NCI-H1092 treated with DMSO at 0.1 percent for 48 hours (cell line): ENCODE measurements at places on chromosomes 2 and 18.
A peak's percentile ranks its signal among the peaks of the same experiment; 100 is the strongest.

DNA sequence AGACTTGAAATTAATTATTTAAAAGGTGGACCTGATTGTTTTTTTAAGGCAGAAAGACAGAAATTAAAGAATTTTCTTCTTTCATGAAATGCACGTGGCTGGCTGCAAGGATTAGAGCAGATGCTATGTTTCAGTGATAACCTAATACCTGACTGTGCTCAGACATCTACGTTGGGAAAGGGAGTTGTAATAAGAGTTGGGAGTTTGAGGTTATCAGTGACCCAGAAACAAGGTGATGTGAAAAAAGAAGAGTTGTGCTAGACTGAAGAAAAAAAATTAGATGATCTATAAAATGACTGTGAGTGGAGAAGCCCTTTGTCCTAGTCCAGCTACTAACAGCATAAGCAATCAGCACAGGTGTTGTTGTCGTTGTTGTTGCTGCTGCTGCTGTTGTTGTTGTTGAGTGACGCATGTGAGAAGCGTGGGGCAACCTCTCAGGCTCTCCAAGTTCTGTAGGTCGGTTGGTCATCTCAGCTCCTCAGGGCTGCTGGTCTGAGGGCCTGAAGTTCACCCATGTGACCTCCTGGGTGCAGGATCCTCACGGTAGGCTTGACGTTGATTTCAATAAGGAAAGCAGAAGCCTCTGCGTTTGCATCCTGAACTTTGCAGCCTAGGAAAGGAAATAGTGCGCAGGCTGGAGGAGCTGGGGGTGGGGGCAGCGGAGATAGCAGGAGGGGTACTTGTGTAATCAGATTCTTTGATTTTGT, 7.6 kb downstream of the POU3F3 start:
- DNase-seq, result no peak

DNA sequence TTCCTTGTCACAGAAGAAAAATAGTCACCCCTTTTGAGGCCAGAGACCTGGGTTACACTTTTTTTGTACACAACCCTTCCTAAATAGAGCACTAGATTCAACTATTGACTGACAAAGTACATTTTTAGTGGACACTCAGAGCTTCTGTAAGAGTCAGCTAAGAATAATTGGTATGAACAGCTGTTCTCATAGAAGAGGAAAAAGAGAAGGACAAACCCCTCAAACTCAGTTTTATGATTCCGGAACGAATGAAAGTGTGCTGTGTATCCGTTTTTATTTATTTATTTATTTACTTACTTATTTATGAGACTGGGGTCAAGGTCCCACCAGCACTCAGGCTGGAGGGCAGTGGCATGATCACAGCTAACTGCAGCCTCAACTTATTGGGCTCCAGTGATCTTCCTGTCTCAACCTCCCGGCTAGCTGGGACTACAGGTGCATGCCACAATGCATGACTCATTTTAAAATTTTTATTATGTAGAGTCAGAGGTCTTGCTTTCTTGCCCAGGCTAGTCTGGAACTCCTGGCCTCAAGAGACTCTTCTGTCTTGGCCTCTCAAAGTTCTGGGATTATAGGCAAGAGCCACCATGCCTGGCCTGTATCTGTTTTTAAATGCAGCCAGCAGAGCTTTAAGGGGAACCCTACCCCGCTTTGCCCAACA, 36.0 kb upstream of the FZD5 start:
- no peak for DNase-seq

GRCh38 chr2:3349211-3349693, 28.4 kb downstream of the EIPR1 start:
- peak; percentile 60 for DNase-seq

DNA sequence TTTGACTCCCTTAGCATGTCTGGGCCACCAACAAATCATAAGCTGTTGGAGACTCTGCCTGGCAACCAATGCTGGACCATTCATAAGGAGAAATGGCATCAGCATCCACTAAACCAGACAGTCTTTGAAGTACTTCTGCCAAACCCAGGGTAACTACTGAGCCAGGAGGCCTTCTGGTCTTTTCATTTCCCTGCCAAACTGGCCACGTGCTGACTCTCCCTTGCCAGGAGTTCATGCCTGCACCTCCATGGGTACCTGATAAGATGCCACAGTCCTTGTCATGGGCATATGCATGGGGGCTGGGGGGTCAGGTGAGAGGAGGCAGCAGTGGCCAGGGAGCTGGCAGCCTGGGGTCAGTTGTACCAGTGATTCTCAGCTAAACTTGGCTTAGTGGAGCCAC, 34.2 kb upstream of the DAPL1 start:
- no peak for DNase-seq

DNA sequence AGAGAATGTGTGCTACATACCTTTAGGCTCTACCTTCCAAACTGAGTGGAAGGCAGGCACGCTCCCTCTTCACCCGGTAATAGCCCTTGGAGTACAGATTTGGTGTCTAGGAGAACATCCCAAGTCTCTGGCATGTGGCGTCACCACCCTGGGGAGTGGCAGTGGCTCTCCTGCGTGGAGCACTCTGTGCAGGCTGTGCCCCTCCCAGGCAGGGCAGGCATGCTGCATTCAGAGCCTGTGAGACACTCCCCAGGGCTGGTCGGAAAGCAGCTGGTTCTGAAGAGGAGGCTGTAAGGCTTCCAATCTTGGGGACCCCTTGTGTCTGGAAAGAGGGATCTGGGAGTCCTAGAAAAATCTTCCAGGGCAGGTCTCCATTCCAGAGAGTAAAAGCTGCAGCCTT, 193.3 kb downstream of the ANKRD30B start:
- DNase-seq, result no peak

GRCh38 chr18:519019-519879, 18.7 kb upstream of the COLEC12 start:
- DNase-seq, result no peak

DNA sequence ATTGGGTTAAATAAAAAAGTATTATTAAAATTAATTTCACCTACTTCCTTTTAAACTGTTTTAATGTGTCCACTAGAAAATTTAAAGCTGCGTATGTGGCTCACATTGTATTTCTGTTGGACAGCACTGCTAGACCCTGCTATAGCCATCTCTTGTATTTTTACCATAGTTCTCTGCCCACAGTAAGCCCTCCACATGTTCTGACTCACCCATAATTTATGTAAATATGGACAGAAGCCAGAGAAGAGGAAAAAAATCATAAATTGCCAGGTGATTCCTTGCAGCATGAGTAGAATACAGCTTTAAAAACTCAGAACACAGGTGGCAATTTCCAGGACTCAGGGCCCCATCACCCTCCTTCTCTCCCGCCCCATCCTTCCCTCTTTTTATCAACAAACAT, 142.4 kb upstream of the MEX3C start:
- DNase-seq, result no peak

DNA sequence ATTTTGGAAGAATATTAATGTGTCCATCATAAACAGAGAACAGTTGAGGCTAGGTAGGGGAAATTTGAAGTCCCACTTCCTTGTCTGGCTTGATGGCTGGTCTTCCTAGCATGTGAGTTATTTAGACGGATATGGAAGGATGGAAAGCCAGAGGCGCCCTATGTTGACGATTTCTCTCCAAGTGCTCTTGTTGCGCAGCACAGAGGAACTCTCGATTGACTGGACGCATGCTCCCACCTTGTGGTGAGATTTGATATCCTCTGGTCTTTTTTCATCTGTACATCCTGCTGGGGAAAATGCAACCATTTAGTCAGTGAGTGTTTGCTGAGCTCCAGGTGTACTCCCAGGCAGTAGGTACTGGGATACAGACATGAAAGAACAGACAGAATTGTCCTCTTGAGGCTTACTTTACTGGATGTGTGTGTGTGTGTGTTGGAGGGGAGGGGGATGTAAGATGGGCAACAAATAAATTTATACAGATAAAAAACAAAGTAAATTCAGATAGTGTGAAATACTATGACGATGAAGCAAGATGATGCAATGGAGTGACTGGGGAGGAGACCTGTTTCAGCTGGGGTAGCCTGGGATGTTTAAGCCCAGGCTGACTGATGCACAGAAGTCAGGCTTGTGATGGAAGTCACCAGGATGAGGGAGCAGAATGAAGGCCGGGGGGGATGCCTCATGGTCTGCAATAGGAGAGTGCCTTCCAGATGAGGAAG, 137.2 kb downstream of the TRIM43 start:
- DNase-seq, result peak; percentile 68

DNA sequence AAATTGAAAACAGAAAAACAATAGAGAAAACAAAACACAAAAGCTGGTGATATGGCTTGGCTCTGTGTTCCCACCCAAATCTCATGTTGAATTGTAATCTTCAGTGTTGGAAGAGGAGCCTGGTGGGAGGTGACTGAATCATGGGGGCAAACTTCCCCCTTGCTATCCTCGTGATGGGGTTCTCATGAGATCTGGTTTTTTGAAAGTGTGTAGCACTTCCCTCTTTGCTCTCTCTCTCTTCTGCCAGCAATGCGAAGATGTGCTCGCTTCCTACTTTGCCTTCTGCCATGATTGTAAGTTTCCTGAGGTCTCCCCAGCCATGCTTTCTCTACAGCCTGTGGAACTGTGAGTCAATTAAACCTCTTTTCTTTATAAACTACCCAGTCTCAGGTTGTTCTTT, 112.3 kb upstream of the UXS1 start:
- DNase-seq, result no peak

DNA sequence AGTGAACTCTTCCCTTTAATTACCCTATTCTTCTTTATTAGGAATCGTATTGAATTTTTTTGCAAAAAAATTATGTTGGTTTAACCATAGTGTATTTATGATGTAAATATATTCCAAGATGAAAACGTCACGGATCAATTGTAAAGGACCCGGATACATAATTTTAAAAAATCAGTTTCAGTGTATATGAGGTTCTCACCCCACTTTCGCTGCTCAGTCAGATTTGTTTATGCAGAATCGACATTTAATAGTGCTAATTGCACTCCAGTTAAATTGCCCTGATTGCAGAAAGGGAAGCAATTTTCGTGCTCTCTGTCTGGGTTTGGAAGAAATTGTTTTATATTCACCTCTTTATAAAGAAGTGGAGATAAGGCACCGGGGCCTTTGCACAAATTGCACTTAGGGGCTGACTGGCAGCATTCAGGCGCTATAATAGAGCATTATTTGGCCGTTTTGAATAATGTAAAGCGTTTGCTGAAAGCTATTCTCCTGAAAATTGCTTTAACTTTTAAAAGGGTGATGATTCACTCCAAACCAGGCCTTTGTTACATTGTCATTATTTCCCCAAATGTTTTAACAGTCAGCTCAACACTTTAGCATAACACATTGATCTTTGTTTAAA, 3.0 kb upstream of the SP9 start:
- no peak for DNase-seq

DNA sequence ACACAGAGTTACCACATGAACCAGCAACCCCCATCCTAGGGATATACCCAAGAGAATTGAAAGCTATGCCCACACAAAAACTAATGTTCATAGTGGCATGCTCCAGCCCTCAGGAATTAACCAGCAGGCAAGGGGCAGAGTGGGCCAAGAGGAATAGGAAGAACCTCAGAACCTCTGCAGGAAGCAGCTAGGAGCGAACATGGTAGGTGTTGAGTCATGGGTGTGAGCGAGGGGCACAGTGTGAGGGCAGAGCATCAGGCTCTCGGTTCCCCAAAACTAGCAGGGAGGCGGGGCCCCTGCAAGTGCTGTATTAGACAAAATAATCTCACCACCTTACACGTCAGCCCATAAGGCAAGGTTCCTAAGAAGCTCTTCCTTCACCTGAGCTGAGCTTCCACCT, 5.6 kb upstream of the RUFY4 start:
- DNase-seq, result no peak

DNA sequence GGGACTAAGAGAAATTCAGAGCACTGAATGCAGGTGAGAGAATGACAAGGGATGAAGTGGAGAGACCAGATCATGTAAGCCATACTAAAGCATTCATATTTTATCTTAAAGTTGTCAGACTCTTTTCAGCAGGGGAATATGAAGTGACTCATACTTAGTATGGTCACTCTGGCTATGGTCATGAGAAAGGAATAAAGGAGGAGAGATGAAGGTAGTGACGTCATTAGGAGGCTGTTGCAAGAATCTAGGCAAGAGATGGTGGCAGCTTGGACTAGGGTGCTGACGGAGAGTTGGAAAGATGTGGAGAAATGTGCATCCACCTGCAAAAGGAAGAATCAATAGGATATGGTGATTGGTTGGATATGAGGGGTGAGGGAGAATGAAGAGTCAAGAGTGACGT, 203.2 kb upstream of the ACVR2A start:
- DNase-seq, result no peak

GRCh38 chr2:100196786-100197494, 54.5 kb upstream of the AFF3 start:
- no peak for DNase-seq

GRCh38 chr2:109513749-109514588, 99.8 kb downstream of the SEPTIN10 start:
- DNase-seq, result no peak

DNA sequence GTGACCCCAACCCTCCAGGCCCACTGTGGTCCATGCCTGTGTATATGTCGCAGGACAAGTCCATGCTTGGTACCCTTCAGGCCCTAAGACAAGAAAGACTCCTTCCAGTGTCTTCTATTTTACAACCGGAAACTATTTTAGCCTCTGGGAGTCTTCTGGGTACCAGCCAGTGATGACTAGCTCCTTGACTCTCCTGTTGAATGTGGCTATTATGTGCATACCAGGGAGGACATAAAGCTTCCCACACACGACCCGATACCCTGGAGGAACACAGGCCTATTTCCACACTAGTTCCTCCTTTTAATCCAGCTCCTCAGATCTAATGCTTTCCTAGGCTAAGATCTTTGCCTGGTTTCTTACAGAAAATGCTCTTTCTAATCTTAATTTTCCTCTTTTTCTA, 178.1 kb downstream of the NCKAP5 start:
- DNase-seq, result no peak

DNA sequence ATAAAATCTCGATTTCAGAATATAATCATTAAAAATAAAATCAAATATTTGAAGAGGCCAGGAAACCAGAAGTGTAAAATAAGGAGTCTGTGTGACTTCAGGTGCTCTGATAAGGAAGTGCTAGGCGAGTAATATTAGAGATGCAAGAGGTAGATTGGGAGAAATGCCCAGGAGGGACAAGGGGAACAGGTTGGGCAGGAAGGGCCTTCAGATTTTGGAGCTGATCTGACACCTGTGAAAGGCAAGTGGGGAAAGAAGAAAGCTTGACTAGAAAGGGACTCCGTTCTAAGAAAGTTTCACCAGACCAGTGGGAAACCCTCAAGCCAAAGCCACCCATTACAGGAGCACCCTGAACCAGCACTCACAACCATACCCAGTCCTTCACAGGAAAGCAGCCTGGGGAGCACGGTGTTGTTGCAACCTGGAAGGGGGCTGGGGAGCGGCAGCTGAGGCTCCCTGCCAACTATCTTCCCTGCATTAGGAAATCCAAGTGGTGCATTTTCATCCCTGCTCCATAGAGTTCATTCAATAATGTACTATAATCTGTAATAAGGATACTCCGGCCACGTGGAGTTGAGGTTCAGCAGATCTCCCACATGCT, 57.5 kb upstream of the GREB1L start:
- DNase-seq, result no peak
